ENCODE measurements at places on chromosomes 2 and 18. TPM values are rescaled to one million over a fixed set of nuclear protein-coding genes. Genes with fewer than 3 reads are reported as not detected.

GRCh38 chr18:79964330-79965118 is at the start of gene HSBP1L1:
TSS of gene HSBP1L1 (plus strand) at chr18:79964643. CDS start at chr18:79964736, 93 bp downstream.
- peak; percentile 56 for DNase-seq

DNA sequence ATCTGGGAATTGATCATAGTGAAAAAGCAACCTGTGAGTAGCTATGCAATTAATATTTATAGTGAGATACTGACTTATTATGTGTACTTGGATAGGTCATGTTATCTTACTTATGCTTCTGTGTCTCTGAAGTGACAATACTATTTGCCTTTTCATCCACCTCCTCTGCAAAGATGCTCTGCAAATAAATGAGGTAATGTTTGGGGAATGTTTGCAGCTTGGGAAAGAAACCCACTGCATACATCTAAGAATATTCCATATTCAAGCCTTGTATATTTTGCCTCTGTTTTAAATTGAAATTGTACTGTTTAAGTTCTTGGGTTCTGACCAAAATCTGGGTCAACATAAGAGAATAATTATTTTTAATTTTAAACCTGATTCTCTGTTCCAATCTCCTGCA is 217.4 kb upstream of the DTNA start:
- no peak for DNase-seq

DNA sequence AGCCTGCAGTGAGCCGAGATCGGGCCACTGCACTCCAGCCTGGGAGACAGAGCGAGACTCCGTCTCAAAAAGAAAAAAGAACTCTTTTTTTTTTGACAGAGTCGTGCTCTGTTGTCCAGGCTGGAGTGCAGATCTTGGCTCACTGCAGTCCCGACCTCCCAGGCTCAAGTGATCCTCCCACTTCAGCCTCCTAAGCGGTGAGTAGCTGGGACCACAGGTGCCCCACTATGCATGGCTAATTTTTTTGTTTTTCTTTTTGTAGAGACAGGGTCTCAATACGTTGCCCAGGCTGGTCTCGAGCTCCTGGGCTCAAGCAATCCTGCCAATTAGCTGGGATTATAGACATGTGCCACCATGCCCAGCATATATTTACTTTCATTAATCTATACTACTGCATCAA is 12.5 kb upstream of the INO80D start:
- no peak for DNase-seq

DNA sequence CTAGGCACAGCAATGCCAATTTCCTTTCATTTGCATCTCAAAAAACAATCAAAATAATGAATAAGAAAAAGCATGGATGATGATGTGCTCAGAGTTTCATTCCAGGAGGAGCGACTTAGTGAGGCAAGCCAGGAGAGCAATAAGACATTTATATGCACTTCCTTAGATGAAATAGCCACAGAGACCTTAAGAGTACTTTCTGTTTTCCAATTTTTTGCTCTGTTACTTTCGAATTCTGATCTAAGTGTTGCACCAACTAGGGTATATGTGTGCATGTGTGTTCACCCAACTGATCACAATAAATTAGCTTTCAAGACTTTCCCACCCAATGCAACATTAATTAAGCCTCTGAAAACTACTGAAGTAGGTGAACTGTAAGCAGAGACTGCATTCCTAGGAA is 709 bp downstream of the RAB27B start:
- DNase-seq = no peak

- no peak for DNase-seq
These were observed 24.9 kb upstream of the DRC1 start for GRCh38 chr2:26376799-26377198.

GRCh38 chr18:21366896-21367295 is 124.9 kb downstream of the GREB1L start:
- DNase-seq = no peak

DNA sequence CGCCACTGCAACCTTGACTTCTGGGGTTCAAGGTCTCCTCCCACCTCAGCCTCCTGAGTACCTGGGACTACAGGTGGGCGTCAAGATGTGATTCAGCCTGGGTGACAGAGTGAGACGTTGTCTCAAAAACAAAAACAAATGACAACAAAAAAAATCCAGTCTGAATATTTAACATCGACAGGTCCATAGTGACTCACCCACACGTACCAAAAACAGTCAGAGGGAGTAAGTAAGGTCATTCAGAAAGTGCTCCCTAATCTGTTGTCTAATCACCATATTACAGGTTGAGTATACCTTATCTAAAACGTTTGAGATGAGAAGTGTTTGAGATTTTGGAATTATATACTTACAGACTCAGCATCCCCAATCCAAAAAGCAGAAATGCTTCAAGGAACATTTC is 24.4 kb downstream of the SAP130 start:
- no peak for DNase-seq

GRCh38 chr2:100627330-100628300 is 64.8 kb downstream of the PDCL3 start:
- DNase-seq = no peak

GRCh38 chr2:27915874-27916273 is 25.3 kb downstream of the BABAM2 start:
- peak; percentile 44 for DNase-seq

DNA sequence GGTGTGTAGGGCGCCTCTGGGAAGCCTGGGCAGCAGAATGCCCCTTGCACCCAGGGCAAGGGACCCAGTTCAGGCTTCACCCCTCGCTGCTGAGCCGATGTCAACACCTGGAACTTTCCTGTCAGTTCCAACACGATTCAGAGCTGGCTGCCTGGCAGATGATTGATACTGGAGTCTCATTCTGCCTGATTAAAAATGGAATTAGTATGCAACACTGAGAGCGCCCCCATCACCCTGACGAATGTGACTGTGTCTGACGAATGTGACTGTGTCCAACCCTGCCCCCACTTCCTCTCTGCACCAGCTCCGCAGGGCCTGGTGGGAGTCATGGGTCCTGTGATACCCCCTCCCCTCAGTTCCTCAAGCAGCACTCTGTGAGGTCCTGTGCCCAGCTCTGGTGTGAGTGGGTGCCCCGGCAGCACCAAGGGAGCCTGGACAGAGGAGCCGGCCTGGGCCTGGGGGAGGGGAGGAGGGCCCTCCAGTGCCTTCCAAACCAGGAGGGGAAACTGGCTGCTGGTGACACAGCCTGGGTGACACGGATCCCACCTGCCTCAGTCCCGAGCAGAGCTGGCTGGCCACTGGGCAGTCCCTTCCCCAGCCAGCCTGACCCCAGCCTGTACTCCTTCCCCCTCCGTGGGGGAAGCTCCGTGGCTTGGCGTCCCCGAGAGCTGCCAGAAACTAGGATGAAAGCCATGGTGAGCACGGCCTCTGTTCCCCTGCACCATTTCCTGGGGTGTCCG is 41.4 kb upstream of the ALPP start:
- no peak for DNase-seq

DNA sequence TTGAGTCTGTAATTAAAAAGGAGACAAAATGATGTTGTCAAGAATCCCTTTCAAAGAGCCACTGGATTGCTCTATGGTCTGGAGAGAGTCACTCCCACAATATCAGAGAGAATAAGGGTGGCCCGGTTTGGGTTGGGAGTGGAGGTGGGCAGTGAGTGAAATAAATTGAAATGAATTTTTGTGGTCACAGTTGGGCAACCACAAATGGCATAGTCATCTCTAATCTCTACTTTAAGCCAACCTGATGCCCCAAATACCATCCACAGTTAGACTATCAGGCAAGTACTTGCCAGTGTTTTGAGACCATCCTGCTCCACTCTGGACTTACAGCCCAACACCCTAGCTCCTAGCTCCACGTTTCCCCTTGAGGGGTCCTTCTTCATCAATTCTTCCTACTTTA is 559.7 kb downstream of the BCL11A start:
- no peak for DNase-seq

- no peak for DNase-seq
These were observed 92.9 kb upstream of the WDR75 start for GRCh38 chr2:189348369-189348768.

DNA sequence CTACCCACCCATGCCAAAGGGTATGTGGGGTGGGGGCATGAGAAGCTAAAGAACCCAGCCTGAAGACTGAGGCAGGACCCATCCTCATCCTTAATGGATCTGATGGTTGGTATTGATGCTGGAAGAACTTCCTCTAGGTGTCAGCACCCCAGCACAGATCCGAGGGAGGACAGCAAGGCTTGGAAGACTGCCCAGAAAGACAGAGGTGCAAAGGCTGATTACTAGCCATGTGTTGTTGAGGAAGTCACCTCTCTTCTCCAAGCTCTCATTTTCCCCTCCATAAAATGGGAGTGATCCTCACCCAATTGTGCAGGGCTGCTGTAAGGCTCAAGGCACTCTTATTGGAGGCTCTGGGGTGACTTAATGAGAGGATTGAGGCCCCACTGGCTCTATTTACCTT is 256.5 kb downstream of the CELF4 start:
- DNase-seq = no peak

DNA sequence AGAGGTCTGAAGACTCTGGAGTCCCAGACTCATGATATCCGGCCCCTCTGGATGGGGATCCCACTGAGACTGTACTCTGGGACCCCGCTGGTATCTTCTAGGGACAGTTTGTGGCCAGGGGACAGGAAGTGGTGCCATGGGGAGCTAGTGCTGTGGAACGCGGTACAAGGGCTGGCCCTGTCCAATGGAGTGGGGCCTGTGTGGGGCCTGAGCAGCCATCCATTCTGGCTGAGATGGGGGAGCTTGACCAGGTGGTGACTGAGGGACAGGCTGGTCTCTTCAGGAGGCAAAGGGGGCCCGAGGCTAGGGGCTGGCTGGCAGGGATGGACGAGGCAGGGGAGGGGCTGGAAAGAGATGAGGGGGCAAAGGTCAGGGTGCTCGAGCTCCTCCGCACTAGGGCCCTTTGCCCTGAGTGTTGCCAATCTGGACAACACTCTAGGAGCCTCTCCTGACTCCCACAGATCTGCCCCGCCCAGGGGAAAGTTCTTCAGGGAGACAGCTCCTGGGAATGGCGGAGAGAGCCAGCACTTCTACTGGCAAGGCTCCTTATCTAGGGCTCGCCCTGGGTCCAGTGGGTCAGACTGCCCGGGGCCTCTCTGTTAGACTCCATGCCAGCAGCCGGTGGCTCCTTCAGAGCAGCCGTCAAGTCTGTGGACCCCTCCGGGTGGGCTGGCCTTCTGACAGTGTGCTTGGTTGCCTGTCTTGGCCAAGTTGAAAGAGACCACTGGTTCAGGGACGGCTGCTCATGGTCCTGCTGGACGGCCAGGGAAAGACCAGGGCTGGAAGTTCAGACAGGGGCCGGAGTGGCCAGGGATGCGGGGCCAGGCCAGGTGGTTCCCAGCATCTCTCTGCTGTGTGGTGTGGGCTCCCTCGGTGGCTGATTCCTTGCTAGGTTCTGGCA is 12.3 kb downstream of the MALL start:
- DNase-seq = no peak

GRCh38 chr2:107932488-107932887 is 53.8 kb upstream of the SLC5A7 start:
- DNase-seq = no peak

- DNase-seq = no peak
These were observed 35.6 kb downstream of the RAMP1 start for GRCh38 chr2:237894986-237895543.

DNA sequence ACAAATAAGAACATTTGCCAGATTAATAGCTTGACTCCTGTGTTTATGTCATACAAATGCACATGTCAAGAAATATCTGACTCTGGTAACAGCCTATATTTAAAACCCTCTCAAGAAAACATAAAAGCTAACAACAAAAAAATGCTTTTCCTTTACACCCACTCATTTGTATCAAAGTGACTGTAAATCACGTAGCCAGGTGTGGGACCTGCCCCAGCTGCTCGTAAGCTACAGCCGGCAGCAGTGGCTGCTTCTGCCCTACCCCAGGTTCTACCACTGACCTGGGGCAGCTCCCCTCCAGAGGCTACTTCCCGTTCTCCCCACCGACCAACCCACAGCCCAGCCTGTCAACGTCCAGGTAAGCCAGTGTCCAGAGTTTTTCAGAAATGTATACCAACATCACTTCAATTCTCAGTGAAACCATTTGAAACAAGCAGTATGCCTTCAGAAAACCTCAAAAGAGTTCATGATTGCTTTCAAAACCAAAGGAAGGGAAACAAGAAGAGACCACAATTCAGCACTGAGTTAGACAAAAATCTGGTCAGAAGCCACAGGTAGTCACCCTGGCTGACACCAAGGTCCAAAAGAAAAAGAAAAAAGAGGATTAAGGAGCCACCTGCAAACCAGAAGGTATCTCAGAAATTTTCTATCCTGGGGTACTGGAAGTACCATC is 40.4 kb downstream of the KIDINS220 start:
- no peak for DNase-seq

GRCh38 chr2:177272765-177273164 is 8.2 kb upstream of the NFE2L2 start:
- no peak for DNase-seq

DNA sequence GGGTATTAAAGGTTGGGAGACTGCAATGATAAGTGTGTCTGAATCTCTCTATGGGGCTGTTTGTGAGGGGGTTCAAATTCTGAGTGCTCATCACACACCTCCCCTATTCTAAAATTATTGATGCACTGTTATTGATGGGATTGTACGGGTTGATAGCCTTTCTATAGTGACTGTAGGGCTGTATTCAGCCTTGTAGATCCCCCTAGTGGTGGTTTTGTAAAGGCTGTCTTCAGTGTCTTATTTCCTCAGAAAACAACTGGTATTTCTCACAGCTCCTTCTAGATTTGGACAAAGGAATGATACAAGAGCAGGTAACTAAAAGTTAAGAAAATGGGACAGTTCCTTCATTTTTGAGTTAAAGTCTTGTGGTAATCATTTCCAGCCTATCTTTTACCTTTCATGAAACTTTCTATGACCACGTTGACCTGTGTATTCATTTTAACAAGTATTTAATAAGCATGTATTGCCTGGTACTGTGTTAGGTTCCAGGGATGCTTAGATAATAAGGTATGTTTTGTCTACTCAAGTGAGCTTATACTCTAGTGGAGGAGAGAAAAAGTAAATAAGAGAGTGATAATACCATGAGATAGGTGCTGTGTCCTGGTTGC is 21.2 kb downstream of the SMAD4 start:
- peak; percentile 36 for DNase-seq

- no peak for DNase-seq
These were observed 276.2 kb upstream of the EPHA4 start for GRCh38 chr2:221848286-221848685.

GRCh38 chr2:30219886-30220875 is 11.2 kb upstream of the LBH start:
- no peak for DNase-seq

GRCh38 chr2:209821806-209822205 is 50.2 kb downstream of the UNC80 start:
- DNase-seq = no peak

- DNase-seq = no peak
These were observed 26.0 kb downstream of the MAP3K20 start for GRCh38 chr2:173101687-173102086.

INHA gene
- not detected for total RNA-seq

POTEI gene
- total RNA-seq = 0.26 TPM

SCN3A gene
- 11.5 TPM for total RNA-seq

ZAP70 gene
- total RNA-seq = 0.13 TPM

AGXT gene
- total RNA-seq = not detected

SETBP1 gene
- 6.4 TPM for total RNA-seq

STPG4 gene
- total RNA-seq = under 0.01 TPM

CCDC85A gene
- total RNA-seq = 2.2 TPM

SKOR2 gene
- not detected for total RNA-seq

FBXO36 gene
- 1.2 TPM for total RNA-seq

UGT1A6 gene
- total RNA-seq = not detected
